ENCODE measurements at places on chromosomes 6 and 20.

- DNase-seq, result no peak
Observed at GRCh38 chr6:105522626-105523322, 119.9 kb upstream of the PREP start.

- no peak for DNase-seq
Observed at GRCh38 chr6:149458196-149458595, 26.6 kb downstream of the ZC3H12D start.

DNA sequence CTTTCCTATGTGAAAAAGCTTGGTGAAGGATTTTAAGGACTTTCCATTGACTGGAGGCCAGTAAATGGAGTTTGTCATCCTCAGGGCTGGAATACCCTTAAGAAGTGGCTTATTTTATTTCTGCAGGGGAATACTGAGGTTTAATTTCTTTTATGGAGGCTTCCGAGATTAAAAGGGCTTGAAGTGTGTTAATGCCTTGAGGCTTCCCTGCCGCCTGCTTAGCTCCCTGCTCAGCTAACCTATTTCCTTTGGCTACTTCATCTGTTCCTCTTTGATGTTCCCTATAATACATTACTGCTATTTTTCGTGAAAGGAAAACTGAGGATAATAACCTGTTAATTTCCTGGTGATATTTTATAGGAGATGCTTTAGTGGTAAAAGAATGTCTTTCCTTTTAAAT, 44.2 kb downstream of the HLA-DPB1 start:
- DNase-seq, result no peak

GRCh38 chr20:8764344-8764962, 304.4 kb upstream of the PLCB4 start:
- no peak for DNase-seq

DNA sequence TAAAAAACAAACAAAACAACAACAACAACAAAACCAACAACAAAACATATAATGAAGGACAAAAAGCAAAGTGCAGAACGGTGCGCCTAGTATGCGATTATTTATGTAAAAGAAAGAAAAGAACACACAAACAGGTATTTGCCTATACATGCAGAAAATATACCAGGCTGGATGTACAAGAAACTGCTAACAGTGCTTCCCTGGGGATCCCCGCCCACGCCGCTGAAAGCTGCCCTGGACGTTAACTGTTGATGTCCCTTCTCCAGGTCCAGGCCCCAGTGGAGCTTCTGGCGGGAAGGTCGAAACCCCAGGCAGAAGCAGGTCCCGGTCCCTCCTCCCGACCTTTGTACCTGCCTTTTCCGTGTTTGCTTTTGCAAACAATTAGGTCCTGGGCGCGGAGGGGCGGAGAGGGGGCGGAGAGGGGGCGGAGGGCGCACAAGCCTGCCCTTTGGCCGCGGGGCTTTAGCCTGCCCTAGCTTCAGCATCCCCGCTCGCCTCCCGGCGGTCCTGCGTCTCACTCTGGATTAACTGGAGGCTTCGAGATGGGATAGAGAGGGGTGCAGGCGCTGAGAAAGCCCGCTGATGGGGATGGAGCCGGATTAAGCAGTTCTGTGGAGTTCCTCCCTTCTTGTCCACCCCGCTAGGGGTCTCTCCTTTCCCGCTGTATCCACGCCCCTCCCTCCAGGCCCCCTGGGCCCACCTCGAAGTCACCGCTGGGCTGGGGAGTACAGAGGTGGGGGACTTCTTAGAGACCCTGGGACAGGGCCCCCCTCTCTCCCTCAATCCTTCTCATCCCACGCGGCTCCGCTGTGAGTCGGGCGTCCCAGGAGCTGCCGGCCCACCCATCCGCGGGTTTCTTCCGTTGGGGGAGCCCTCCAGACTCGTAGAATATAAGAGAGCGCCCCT, 8.2 kb upstream of the AHCY start:
- DNase-seq, result no peak

GRCh38 chr6:17610835-17611234, 10.7 kb downstream of the FAM8A1 start:
- no peak for DNase-seq

DNA sequence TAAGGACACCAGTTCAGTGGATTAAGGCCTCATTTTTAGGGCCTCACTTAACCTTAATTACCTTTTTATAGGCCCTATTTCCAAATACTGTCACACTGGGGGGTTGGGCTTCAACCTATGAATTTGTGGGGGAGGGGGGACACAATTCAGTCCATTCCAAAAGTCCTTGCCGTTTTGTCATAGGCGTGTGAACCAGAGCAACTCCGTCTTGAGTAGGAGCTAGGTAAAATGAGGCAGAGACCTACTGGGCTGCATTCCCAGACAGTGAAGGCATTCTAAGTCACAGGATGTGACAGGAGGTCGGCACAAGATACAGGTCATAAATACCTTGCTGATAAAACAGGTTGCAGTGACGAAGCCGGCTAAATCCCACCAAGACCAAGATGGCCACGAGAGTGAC, 113.5 kb upstream of the SNX9 start:
- DNase-seq, result no peak

DNA sequence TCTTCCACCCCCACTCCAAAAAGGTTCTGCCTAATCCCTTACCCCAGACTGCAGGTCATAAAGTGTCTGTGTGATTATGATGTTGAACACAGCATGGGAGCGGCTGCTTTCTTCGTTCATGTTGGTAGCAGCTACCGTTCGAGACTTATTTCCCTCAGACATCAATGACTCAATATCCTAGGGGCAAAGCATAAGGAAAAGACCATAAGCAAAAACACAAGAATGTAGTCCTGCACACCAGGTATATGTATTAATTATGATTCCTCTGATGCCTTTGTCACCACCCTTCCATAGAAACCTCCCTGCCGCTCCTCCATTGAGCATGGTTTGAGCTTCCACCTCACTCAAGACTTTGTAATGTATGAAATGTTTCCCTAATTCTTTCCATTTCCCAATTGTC, 137.2 kb downstream of the KIF13A start:
- DNase-seq, result no peak

DNA sequence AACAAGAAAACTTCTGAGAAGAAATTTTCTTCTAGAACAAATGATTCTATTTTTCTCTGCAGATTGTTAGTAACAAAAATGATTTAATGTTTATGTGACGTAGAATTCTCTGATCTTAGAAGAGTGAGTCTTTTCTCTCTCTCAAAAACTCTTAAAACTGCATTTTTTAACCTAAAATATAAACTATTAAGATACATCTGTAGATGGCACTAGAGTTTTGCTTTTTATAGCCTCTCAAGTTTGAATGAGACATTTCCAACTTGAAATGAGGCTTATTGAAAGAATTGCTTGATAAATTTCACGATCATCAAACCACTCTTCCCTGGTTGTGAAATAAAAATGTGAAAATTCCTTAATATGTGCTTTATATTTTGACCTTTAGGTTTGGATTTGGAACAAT, 53.8 kb downstream of the PHF3 start:
- no peak for DNase-seq

GRCh38 chr6:89999154-89999553, 104.9 kb downstream of the GJA10 start:
- DNase-seq, result peak; percentile 80

DNA sequence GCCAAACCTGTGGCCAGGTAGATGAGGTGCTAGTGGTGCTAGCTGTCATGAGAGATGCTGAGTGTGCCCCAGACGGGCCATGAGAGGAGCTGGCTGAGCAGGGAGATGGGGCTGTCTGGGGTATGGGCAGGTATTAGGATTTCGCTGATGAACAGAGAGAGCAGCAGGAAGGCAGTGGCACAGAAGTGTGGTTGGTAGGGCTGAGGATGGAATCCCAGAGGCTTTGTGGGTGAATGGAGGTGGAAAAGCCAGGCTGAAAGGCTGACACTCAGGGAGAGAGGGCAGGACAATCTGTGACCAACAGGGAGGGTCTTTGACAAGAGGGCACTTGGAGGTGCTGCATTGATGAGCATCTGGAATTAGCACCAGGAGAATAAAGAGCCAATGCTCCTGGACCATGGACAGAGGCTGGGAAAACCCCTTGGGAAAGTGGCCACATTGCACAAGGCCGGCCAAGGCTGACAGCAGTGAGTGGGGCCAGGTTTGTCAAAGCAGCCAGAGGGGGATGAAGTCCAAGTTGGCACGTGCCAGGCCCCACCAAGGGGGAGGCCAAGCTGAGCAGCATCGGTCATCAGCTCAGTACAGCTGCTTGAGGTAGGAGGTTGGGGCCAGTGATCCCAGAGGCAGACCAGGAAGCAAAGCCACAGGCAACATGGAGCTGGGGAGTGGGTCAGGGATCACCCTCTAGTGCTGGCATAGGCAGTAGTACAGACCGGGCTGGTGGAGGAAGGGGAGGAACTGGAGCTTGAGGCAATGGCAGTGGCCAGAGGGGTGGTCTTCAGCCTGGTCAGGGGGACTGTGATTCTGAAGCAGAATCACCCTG, 19.7 kb upstream of the SGK2 start:
- DNase-seq, result no peak

- no peak for DNase-seq
Observed at GRCh38 chr6:50850223-50851048, 31.8 kb downstream of the TFAP2B start.

- DNase-seq, result no peak
Observed at GRCh38 chr20:4435225-4435624, 286.5 kb upstream of the PRND start.

DNA sequence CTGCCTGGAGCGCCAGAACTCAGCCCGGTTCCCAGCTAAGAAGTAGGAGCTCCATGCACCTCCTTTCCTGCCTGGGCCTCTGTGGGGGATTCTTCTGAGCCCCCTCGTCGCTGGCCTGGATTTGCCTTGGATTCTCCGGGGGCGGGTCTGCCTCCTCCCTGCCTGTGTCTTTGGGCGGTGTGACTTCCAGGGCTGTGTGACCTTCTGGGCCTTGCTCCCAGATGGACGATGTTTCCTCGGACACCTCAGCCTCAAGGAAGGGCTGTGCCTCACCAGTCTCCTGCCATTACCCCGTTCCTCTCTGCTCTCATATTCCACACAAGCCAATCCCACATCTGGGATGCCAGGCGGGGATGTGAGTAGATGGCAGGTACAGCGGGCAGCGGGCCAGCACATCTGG, 76.8 kb downstream of the ERMARD start:
- DNase-seq, result no peak

DNA sequence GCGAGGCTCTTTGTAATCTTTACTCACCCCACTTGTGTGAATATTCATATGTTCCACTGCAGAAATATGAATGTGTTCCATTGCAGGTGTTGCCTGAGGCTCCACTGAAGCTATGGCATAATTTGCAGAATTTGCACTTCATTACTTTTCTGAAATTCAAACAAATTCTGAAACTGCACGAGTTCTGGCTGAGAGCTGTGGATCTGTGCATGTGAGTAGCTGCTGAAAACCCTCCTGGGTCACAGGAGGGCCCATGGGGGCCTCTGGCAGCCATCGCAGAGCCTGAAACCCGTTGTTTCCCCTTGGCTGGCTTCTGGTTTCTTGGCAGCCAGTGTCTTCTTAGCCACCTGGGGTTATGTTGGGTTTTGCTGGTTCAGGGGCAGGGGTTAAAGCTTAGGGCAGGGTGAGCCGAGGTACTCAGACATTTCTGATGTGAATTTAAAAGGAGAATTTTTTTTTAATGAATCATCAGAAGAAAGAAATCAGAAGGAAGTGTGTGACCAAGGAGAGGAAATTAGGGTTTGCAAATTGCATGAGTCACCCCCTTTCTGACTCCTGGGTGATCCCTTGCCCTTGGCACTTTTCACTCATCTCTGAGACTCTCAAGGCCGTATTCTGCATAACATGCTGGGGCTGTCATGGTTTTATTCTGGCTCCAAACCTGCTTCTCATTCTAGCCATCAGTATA, 40.6 kb downstream of the TOX2 start:
- no peak for DNase-seq

Measured in NCI-H1694 (cell line).